ENCODE measurements at places on chromosomes 7 and 10.

DNA sequence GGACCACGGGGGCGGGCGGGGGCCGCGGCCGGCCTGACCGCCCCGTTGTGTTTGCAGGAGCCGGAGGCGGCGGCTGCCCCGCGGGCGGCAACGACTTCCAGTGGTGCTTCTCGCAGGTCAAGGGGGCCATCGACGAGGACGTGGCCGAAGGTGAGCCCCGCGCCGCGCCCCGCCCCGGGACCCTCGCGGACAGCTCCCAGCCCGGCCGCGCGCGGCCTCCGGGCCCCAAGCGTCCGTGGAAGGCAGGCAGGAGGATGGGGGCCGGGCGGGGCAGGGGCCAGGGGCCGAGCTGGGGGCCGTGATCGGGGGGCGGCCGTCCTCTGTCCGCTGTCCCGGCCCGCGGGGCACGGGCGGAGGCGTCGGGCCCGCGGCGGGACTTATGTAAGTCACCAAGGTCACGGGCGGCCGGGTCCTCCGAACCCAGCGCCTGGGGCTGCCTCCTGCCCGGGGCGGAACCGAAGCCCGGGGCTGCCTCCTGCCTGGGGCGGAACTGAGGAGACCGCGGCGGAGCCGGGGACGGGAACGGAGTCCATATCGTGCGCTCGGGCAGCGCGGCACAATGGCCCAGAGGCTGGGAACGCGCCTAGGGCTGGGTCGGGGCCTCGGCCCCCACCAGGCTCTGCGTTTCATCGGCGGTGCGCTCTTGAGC is 497 bp downstream of the PPP2R2D start:
- no peak for DNase-seq

DNA sequence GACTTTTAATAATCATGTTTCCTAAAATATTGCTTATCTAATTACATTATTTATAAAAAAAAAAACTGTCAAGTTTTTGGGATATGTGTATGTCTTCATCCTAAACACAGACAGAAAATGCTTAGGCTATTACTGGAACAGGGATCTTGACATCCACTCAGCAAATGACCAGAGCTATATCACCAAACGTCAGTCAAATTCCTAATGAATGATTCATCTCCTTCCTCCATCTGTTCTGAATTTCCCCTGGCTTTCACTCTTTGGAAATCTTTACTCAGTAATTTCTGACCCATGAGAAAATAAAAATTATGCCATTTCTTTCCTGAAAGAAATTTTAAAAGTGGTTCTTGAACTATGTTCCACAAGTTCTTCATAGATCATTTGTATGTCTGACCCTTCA is 552.4 kb upstream of the KCND2 start:
- DNase-seq = no peak

GRCh38 chr10:132390921-132391675 is 5.9 kb upstream of the PWWP2B start:
- DNase-seq = no peak

DNA sequence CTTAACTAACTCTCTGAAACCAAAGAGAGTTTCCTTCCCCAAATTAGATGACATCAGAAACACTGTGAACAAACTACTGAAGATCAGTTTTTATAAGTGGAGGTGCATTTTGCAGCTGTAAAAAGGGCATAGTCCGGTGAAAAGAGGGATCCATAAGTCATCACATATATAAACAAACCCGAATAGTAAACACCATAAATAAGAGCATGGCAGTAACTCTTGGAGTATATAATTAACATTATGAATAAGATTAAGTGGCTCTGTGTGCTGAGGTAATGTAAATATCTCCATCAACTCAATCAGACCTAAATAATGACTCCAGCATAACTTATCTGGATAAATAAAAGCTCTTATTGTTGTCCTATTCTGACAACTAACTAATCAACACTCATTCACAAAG is 43.0 kb upstream of the SHTN1 start:
- DNase-seq = no peak

GRCh38 chr7:132492823-132493445 is 83.3 kb downstream of the PLXNA4 start:
- DNase-seq = no peak

GRCh38 chr7:141333459-141333858 is 217.8 kb upstream of the AGK start:
- no peak for DNase-seq

- DNase-seq = no peak
Observed at GRCh38 chr7:117152213-117153007, 170.4 kb downstream of the WNT2 start.

GRCh38 chr7:134009314-134010110 is 117.6 kb upstream of the LRGUK start:
- no peak for DNase-seq

DNA sequence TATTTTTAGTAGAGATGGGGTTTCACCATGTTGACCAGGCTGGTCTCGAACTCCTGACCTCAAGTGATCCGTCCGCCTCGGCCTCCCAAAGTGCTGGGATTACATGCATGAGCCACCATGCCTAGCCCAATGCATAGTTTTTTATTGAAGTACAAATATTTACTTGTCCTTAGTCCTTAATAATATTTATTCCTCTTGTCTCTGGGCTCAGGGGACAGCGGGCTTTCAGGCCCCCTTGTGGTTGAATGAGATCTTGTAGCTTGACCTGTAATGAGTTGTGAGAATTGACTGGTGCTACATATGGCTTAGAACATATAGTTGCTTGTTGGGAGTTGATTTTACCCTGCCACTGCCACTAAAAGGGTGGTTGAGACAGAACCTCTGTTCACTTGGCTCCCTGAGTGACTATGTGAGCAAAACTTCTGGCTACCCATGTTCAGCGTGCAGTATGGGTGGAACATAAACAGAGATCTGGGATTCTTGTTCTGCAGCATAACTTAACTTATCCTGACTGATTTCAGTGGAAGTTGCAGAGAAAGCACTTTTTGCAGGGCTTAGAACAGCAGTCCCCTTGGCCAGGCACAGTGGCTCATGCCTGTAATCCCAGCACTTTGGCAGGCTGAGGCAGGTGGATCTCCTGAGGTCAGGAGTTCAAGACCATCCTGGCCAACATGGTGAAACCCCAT is 14.9 kb downstream of the CCL26 start:
- no peak for DNase-seq

DNA sequence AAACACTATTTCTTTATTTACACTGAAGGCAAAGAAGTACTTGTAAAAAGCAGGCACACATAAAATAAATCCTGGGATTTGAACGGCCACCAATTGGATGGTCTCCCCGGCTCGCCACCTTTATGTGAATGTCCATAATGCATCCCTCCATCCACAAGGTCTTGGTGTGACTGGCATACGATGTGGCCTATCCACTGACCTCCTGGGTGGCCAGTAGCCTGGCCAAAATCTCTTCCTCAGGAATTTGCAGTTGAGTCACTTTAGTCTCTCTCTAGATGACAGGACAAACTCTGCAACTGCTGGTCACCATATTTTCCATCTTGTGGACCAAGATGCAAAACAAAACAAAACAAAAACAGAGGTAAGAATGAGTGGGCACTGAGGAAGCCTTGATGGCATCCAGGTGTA is 39.1 kb downstream of the CDK1 start:
- DNase-seq = no peak
